ENCODE measurements at places on chromosomes 7 and 10.

- DNase-seq, result peak; percentile 23
Observed at GRCh38 chr10:84194424-84195043, at the start of gene CDHR1. Gene CDHR1, plus strand, starts transcription at chr10:84194537. Its CDS starts 224 bp downstream, at chr10:84194761.

DNA sequence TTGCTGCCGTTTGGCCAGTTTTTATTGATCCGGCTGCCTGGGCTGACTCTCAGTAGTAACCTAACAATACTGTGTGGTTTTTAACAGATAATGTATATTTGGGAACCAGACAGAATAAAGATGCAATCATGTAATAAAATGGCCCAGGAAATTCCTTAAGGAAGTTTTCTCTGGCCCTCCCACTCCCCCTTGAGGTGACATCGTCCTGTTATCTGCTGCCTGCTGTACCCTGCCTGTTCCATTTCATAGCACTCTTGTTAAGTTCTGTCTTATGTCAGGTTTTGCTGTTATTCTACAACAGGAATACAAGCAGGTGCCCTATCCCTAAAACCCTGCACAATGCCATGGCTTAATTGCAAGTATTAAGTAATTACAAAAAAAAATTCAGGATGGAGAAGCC is 12.5 kb downstream of the ITGB8 start:
- DNase-seq, result no peak

- DNase-seq, result no peak
Observed at GRCh38 chr10:4191354-4191753, 406.3 kb upstream of the KLF6 start.

DNA sequence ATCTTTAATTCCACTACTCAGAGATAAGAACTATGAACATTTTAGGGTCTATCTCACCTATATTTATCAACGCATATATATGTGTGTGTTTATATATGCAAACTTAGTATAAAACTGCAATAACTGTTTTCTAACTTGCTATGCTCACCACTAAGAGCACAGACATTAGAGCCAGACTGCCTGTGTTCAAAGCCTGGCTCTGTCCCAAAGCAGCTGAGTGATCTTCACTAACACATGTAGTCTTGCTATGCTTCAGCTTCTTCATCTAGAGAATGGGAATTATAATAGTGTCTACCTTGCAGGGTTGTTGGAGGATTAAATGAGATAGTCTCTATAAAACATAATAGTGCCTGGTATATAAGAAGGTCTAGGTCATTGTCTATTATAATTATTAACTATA is 165.5 kb downstream of the MAGI2 start:
- DNase-seq, result no peak

DNA sequence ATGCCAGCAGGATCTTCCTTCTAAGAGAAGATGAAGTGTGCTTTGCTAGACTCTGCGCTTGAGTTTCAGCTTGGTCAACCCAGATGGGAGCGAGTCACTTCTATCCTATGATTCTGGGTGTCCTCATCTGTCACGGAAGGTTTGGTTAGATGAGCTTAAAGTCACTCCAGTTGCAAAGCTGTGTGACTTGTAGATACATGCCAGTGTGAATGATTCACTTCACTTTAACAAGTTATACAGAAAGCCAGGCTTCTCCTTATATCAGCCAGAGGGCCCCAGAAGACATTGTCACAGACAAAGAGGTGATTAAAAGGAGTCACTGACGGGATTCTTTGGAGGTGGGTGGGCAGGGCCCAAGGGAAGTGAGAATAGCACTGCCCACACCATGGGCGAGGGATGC is 122.6 kb upstream of the PFKP start:
- no peak for DNase-seq

GRCh38 chr7:77209479-77210139 is 10.0 kb upstream of the FGL2 start:
- no peak for DNase-seq

GRCh38 chr7:104530251-104530650 is 201.8 kb downstream of the LHFPL3 start:
- peak; percentile 39 for DNase-seq

GRCh38 chr10:75995720-75996119 is 564.3 kb downstream of the LRMDA start:
- DNase-seq, result no peak

DNA sequence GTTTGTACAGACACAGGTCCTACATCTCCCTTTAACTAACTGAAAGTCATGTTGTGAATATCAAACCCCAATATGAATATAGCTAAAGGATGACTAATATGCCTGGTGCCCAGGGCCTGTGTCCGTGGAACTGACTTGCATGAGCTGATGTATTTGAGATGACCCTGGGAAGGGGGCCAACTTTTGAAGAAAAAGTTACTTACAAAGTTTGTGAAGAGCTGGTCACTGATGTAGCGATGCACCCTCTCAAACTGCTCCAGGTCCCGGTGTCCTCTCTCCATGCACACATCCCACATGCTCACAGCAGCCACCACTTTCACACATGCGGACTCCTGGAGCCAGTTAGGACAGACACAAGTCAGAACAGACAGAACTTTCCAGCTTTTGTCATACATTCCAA is 106.2 kb downstream of the ABCC2 start:
- DNase-seq, result no peak

DNA sequence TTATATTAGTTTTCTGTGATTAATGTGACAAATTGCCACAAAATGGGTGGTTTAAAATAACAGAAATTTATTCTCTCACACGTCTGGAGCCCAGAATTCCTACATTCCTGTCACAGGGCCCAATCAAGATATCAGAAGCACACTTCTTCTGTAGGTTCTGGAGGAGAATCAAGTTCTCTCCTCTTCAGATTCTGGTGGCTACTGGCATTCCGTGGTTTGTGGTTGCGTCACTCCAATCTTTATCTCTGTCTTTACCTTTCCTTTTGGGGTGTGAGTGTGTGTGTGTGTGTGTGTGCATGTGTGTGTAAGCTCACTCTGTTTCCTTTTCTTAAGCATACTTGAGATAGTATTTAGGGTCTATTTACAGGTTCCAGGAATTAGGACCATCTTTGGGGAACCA is 115.5 kb upstream of the DKK1 start:
- DNase-seq, result no peak

- DNase-seq, result no peak
Observed at GRCh38 chr7:127187740-127188139, 65.0 kb downstream of the GRM8 start.

DNA sequence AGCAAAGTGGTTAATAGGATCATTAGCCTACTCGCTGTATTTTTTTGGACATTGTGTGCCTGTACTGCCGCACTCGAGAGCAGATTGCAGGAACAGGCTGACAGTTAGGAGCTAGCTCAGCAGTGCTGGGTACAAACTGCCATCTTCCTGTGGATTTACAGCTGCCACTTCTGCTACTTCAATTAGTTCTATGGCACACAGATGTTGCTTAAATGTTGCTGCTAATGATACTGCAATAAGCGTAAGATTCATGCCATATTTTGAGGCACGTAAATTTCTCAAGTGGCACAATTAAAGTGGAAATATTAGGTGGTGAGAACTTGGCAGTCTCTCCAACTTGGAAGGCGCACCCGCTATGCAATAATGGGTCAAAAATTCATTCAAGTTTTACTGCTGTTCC is 171.9 kb downstream of the EBF3 start:
- DNase-seq, result no peak

- no peak for DNase-seq
Observed at GRCh38 chr10:126118476-126118875, 222.1 kb downstream of the FANK1 start.

GRCh38 chr7:27095897-27096767 is at the start of gene HOXA1:
Gene HOXA1, minus strand, starts transcription at chr7:27096000. Its CDS starts 88 bp downstream, at chr7:27095912.
- peak; percentile 87 for DNase-seq

DNA sequence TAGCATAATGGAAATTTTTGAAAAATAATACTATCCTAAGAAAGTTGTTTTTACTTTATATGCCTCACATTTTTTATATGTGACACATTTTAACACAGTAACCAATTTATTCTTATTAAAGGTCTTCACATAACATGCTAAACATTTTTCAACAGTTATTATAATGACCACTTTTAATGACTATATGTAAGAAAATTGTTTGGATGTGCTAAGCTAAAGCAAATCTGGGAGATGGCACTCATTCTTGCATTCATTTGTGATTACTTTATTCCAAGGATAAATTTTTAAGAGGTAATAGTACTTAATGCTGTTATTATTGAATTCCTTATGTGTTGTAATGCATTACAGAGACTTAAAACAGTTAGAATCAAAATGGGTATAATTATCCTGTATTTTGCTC is 88.1 kb downstream of the ANKIB1 start:
- DNase-seq, result no peak

DNA sequence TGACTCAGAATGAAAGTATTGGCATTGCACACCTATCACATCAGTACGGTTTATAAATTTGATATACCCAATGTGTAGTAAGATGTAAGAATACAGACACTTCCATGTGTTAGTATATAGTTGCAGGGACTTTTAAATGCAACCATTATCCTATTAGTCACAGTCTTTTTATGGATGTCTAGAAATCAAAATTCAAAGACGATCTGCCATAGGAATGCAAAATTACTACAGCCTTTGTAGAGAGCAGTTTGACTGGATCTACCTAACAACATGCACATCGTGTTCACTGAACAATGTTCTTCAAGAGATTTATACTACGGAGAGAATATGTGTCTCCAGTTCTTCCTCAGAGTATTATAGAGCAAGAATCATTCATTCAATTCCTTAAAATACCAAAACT is 317.3 kb upstream of the HGF start:
- no peak for DNase-seq

GRCh38 chr7:113404245-113404644 is 285.9 kb upstream of the SMIM30 start:
- DNase-seq, result no peak

DNA sequence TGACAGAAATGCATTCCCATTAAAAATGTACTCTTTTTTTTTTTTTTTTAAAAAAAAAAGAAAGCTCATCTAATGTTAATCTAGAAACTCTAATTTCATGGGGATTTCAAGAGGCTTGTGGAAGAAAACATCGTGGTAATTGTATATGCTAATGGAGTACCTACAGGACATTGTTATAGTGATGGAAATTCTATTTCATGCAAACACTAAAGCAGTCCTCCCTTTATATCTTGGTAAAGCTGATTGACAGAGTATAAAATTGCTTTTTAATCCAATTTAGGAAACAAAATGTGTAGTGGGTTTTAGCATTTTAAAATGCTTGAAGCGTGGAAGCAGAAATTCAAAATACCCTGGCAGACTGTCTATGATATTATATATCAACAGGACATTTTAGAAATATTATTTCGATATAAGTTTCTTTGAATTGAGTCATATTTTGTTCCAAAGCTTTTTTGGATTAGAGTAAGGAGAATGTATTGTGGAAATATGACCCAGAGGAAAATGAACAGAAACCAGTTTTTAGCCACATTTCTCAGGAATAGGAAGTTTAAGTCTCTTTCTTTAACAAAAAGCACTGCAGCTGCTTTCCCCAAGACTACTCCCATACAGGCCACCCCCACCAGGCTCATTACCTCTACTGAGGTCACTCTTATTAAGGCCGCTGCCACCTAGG is 121.9 kb downstream of the WNT2 start:
- no peak for DNase-seq

GRCh38 chr7:21947946-21948345 is 2.2 kb upstream of the CDCA7L start:
- DNase-seq, result no peak
